ENCODE measurements at places on chromosomes 16 and 17.
A peak's percentile ranks its signal among the peaks of the same experiment; 100 is the strongest.

DNA sequence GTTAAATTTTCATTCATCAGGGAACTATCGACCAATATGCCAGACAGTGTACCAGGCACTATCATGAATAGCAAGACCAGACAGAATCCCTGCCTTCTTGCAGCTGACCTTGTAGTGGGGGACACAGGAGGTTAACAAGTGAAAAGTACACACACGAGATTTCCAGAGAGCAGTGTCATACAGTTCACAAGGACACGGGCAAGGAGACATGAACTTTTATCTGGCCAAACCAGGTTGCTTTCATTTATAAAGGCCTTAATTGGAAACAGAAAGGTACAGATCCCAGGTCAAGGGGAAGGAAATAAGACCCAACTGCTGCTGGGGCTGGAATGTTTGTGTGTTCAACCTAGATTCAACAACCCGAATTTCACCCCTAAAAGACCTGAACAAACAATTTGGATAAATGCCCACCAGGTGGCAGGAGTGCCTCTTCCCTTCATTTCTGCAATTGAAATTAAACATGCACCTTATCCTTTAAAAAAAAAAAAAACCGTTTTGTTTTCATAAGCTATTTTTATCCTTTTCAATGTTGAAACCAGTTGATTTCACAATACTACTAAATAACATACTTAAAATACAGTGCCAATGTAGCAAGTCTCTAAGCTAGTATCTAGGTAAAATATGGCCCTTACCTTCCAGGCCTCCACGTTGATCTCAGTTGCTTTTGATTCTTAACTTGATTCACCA lies 65.9 kb downstream of the EMP2 start:
- DNase-seq: no peak

DNA sequence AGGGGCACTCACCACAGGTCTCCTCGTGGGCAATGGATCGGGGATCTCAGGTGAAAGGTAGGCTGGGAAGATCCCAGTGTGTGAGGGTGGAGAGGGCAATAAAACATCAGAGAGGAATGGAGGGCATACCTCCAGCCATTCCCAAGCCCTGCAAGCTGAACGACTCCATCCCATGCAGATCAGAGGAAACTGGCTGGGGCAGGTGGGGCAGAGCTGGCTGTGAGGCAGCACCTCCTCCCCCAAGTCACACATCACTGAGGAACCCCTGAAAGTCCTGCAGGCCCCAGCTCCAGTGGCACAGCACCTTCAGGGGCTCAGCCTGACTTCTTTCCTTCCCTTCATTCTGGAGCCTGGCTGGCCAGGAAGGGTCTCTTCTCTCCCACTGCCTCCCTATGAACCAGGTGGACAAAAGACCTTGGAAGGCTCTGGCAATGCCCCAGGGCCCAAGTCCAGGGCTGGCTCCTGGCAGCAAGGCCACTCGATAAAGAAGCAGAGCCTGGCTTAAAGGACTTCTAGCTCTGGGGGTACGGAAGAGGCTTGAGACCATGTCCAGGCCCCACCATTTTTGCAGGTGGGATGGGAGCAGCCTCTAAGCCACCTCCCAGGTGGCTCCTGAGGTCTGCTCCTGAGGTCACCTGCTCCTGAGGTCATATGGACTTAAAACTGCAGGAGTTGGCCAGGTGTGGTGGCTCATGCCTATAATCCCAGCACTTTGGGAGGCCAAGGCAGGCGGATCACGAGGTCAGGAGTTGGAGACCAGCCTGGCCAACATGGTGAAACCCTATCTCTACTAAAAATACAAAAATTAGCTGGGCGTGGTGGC lies 13.5 kb upstream of the TMEM208 start:
- DNase-seq: no peak

DNA sequence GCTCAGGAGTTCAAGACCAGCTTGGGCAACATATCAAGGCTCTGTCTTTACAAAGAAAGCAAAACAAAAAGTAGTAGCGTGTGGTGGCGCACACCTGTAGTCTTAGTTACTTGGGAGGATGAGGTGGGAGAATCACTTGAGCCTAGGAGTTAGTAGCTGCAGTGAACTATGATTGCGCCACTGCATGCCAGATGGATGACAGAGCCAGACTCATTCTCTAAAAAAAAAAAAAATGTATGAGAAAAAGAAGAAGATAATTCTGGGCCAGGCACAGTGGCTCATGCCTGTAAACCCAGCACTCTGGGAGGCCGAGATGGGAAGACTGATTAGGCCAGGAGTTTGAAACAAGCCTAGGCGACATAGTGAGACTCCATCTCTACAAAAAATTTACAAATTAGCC lies 28.5 kb downstream of the STAT5B start:
- no peak for DNase-seq

DNA sequence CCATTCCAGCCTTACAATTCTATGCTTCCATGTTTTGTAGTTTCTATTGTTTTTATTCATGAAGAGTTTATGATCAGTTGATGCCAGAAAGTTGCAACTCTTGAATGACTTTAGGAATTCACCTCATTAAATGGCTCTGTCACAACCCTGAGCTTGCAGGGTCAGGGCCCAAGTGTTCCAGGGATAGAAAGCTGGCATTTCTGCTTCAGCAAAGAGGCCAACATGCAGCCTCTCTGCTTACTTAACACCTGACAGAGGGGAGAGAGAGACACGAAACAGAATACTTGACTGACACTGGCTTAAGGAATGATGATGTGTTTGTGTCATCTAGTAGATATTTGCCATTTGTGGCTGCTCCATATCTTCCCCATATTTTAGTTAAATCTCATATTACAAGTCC lies 328.1 kb downstream of the CA10 start:
- DNase-seq: no peak

GRCh38 chr16:81008505-81008789 lies 1.4 kb downstream of the CENPN start:
- DNase-seq: no peak

DNA sequence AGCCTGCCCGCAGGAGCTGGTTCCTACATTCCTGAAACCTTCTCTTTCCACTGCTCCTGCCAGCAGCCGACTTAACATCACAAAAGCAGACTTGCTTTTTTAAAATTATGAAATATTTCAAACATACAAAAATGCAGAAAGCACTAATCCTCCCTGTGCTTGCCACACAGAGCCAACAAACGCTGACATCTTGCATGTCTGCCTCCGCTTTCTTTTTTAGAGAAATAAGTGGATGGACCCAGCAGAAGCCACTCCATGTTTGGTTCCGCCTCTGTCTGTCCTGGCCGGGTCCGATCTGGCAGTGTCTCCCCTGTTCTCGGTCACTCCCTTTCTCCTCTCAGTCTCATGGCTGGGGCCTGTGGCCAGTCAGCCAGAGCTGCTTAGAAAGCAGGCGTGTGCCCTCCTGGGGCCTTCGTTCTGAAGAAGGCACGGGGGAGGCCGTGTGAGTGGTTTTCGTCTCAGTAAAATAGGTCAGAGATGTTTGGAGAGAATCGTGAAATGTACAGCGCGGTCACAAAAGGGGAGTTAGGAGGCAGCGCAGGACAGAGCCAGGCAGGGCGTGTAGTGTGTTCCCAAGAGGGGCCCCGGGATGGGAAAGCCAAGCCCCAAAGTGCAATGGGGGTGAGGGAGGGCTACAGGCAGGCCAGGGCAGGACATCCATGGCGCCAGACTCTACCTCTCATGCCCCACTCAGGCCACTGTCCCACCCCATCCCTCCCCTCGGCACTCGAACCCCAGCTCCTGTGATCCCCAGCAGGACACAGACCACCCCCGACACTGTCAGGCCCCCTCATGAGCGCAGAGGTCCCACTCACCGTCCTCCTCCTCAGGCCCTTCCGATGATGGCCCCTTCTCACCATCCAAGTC lies 23.2 kb downstream of the MXRA7 start:
- no peak for DNase-seq

DNA sequence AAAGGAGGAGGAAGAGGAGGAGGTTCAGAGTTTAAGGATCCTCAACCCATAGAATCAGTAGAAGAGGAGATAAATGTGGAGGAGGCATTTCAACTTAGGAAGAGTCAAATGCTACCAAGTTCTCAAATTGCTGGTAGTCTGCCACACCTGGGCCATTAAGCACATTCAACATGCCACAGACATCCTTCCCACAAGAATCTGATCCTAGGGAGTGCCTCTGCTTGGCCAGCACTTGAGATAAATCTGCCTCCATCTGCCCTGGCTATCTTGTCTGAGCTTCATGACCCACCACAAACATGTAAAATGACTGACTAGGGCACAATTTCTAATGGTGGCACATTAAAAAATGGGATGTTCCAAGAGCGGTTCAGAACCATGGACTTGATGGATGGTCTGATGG lies 37.3 kb upstream of the AXIN2 start:
- DNase-seq: no peak

DNA sequence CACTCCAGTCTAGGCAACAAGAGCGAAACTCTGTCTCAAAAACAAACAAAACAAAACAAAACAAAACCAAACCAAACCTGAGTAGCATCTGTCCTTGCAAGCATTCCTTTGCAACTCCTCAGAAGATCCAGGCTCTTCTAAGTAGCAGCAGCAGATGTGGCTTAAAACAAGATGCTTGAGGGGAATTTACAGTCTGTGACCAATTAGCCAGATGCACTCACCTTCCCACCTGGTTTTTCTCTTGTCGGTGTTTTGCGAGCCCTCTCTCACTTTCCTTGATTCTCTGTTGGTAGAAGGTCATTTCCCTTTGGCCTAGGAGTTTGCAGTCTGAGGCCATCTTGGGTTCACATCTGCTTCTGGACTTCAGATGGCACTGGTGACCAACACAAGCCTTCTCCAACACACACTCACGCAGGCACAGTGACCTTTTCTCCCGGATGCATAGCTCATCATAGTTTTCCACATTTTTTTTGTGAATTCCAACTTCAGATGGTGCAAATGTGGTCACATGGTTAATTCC lies 276.8 kb downstream of the STX8 start:
- DNase-seq: no peak

GRCh38 chr17:34420254-34420766 lies 57.3 kb upstream of the CCL1 start:
- DNase-seq: peak; percentile 32

GRCh38 chr16:83701494-83701893 lies 106.3 kb upstream of the HSBP1 start:
- DNase-seq: peak; percentile 53

- no peak for DNase-seq
Measured at GRCh38 chr16:79640513-79641360, 40.2 kb upstream of the MAF start.

GRCh38 chr16:50354629-50355456 lies 13.9 kb downstream of the BRD7 start:
- DNase-seq: no peak

- no peak for DNase-seq
Measured at GRCh38 chr16:27781981-27782880, 232.3 kb downstream of the KATNIP start.

DNA sequence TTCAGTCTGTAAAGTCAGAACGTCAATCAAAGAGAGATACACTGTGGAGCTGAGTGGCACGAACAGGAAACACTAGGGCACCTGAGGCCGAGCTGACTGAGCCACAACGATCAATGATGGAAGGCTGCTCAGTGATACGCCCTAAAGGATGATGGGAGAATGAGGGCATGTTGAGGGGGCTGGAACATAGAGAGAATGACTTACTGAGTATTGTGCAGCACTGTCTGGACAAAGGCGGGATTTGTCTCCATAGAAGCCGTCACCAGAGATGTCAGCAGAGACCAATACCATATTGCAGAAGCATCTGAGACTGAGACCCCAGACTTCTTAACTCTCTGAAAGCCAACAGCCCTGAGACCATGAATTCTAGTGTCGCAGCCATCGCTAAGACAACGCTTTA lies 33.4 kb downstream of the ZZEF1 start:
- no peak for DNase-seq

DNA sequence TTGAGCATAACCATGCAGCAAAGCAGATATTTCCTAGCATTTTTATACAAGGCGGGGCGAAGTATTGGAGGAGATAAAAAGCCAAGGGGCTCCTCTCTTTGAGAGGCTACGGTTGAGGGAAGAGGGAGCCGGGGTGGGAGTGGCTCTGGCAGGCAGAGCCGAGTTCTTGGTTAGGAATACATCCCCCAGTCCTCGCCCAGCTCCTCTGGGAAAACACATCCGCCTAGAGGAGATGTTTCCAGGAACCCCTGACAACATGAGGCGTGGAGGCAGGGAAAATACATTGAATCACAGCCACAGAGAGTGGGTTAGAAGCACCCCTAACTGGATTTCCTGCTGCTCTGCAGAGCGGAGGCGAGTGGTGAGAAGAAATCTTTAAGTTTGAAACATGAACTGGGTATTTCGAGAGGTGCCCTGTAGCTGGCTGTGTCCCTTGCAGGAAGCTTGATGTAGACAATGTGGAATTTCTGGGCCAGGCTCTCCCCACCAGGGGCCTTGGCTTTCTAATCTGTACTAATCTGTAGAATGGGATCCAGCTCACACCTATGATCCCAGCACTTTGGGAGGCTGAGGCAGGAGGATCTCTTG lies 27.3 kb downstream of the TTYH2 start:
- peak; percentile 60 for DNase-seq

GRCh38 chr17:73255671-73256181 lies 6.0 kb downstream of the CPSF4L start:
- no peak for DNase-seq

DNA sequence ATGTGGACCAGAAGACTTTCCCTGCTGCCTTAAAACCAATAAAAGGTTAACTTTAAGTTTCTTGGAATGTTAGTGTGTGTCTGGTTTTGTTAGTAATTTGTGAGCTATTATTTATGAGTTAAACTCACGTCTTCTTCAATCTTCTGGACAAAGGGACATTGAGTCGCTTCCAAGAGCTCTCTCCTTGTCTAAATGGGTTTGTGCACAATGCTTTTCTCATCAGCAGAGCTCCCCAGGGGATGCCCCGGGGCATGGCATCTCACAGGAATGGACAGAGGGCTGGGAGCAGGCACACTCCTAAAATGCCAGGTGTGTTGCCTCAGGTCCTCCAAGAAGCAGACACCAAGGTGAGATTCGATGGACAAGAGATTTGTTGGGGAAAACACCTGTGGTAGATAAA lies 90.5 kb downstream of the RGS9 start:
- no peak for DNase-seq

- no peak for DNase-seq
Measured at GRCh38 chr17:40478486-40478885, 22.9 kb downstream of the TNS4 start.

GRCh38 chr16:878072-878784 lies 77.7 kb upstream of the GNG13 start:
- no peak for DNase-seq

DNA sequence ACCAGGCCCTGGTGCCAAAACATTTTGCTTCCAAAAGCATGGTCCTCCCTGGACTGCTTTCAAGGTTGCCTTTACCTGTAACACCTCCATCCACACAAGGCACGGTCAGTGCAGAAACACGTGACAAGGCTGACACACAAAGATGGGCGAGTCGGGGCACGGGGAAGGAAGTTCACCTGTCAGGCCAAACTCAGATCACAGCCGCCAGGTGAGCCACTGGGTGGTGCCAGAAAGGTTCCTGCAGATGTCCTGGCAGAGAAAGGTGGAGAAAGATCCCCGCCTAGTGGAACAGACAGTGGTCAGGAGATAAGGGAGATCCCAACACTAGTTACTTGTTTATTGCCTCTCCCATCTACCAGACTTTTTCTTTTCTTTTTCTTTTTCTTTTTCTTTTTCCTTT lies 155.3 kb downstream of the AIPL1 start:
- no peak for DNase-seq
